ENCODE measurements at places on chromosomes 6 and 20. TPM values are rescaled to one million over a fixed set of nuclear protein-coding genes. Genes with fewer than 3 reads are reported as not detected.

The MRPS10 gene
- total RNA-seq: 95.7 TPM

DNA sequence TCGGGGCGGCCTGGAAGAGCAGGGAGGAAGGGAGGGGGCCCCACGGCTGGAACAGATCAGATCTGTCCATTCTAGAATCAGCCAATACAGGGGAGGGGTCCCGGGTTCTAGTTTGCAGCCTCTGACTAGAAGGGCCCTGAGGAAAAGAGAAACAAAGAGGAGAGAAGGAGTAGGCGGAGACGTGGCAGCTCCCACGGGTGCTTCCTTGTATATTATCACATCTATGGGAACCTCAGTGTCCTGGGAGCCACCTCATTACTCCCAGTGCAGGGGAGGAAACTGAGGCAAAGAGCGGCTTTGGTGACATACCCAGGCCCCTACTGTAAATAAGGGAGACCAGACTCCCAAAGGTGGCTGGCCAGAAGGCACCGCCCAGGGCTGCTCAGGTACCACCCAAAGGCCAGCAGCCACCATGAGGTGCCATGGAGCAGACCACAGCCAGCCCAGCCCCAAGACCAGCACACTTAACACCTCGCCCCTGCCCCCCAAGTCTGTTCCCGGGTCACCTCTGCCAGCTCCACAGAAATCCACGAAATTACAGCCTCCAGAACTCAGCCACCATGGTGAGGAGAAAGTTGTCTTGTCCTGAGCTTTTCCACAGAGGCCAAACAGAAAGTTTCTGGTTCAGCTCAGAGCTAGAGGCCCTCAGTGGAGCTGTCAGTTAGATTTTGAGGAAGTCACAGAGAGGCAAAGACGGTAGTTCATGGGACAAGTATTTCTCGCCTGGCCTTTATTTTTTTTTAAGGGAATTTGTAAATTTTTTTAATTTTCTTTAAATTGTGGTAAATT is 2.1 kb downstream of the ZC3H12D start:
- no peak for DNase-seq

- no peak for DNase-seq
Measured at GRCh38 chr6:144297511-144298100, 12.5 kb downstream of the UTRN start.

DNA sequence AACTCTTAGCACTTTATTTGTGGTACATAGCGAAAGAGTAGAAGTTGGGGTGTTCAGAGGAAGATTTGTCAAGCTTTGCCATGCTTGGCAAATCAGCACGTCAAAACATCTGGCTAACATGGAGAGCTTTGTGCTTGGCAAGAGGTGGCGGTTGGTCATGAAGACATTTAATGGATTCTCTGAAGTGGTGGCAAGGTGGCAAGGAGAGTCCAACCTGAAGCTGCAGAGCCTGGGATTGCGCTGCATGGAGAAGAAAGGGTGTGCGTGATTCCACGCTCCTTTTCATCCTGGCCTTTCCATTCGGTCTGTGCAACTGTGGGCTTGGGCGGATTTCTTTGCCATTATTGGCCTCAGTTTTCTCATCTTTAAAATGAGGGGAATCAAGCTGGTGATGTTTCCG is 3.1 kb downstream of the PYGB start:
- DNase-seq: no peak

DNA sequence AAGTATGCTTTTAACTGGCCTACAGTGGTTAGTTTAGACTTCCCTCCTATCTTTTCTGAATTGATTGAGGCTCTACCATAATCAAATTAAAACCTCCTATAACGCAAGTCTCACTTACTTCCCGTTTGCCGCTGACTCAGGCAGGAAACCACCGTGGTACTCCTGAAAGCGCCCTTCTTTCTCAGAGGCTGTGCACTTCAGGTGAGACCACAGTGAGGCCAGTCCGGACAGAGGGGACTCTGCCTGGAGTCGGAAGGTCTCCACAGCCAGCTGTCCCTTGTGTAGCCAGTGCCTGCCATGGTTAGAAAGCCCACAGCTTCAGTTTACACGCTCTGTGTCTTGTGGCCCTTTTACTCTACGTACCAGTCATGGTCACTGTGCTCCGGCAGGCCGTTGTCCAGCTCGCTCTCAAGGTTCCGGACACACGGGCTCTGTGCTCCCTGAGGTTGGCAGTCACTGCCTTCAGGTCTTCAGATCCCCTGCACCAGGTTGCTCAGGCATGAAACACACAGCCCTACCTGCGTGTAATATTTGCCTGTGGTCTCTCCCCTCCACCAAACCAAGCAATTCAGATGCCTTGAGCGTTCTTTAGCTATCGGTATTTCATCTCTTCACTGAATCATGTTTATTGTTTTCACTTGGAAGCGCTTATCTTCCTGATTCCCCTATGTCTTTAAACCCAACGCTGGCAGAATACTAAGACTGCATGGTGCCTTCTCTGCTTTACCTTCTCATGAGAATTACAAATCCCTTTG is 178.8 kb downstream of the SMOC2 start:
- DNase-seq: peak; percentile 39

DNA sequence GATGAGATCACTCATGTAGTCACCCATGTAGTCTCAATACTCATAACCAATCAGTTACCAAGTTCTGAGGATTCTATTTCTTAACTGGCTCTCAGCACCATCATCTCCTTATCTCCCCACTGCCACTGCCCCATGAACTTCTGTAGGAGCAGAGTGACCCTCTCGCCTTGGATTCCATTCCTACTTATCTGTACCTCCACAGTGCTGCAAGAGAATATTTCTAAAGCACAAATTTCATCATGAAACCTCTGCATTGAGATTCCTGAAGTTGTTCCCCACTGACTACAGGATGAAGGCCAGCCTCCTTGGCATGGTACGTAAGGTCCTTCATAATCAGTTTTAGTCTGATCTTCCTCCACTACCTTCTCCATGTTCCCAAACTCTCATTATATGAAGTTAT is 34.8 kb downstream of the BACH2 start:
- no peak for DNase-seq

The PDE10A gene
- total RNA-seq: 6.8 TPM

DNA sequence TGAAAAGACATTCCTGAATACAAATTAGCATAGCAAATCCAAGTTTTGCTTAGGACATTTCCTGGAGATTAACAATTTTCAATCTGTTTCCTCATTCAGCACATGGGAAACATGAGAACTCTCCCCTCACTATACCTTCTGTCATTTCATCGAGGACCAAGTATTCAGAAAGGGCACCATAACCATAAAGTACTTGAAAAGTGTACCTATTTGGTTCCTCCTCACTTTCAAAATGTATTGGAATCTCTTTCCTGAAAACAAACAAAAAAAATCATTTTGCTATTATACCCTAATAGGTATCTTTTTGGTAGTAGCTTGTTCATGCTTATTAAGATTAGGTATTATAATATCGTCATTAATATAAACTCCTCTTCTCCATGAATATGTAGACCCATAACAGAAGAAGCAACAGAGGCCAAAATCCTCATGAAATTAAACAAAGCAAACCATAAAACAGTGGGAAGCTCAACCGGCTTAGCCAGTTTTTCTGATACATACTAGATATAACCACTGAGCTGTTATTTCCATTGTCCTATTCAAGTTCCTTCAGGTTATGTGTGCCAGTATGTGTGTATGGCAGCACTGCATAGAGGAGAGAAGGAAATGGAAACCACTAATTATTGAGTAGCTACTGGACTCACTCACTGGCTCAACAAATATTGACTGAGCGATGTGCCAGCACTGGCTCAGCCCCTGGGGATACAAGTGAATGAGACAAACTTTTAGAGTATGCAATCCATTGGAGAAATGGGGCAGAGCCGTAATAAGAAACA is 274.0 kb downstream of the MAFB start:
- no peak for DNase-seq

GRCh38 chr6:41560431-41561192 is 14.4 kb downstream of the FOXP4 start:
- no peak for DNase-seq

The IPCEF1 gene
- total RNA-seq: not detected

The LKAAEAR1 gene
- not detected for total RNA-seq

The YWHAB gene
- 58.3 TPM for total RNA-seq

- no peak for DNase-seq
Measured at GRCh38 chr6:148005806-148006205, 336.8 kb upstream of the SASH1 start.

The GSTA3 gene
- not detected for total RNA-seq

GRCh38 chr6:45420083-45420908 is 42.6 kb upstream of the SUPT3H start:
- DNase-seq: peak; percentile 66

The MAK gene
- not detected for total RNA-seq

GRCh38 chr6:46393940-46394337 is 97.3 kb downstream of the RCAN2 start:
- DNase-seq: no peak

DNA sequence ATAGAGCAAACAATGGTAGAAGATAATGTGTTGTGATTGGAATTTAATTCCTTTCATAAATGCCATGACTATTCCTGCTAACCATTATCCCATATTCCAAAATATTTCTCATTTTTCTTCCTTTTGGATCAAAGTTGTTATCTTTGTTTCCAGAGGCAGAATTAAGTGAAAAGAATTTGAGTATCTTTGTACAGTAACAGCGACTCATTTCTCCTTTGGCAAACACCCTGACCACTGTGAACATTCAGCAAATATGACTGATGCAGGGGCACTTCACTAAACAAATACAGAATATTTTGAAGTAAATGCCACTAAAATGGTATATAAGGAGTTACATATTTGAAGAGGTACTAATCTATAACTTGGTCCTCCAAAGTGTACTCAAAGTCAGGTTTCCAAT is 105.0 kb upstream of the LAMP5 start:
- DNase-seq: peak; percentile 8

DNA sequence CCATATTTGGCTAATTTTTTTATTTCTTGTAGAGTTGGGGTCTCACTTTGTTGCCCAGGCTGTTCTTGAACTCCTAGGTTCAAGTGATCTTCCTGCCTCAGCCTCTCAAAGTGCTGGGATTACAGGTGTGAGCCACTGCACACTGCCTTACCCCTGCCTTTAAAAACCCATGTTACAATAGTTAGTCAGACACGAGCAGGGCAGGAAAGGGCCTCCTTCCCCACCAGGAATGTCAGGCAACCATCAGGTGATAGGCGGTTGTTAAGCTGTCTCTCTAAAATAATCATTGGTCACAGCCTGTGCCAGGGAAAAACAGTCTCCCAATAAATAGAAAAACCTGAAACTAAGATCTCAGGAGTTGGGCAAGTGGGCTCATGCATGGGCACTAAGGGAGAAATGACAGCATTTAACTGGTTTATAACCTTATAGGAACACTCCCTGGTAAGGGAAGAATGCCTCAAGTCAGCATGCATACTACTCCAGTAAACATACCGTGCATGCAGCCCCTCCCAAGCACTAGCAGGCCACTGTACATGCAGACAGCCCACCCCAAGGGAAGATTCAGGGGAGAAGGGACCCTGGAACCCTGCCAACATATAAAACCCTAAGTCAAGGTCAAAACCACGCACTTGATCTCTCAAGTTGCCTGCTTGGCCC is 8.4 kb downstream of the OR2H2 start:
- no peak for DNase-seq

DNA sequence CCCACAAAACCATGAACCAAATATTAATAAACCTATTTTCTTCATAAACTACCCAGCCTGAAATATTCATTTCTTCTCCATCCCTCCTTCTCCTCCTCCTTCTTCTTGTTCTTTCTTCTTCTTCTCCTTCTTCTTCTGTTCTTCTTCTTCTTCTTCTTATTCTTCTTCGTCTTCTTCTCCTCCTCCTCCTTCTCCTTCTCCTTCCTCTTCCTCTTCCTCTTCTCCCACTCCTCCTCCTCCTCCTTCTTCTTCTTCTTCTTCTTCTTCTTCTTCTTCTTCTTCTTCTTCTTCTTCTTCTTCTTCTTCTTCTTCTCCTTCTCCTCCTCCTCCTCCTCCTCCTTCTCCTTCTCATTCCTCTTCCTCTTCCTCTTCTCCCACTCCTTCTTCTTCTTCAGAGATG is 5.0 kb upstream of the TMEM74B start:
- DNase-seq: no peak

DNA sequence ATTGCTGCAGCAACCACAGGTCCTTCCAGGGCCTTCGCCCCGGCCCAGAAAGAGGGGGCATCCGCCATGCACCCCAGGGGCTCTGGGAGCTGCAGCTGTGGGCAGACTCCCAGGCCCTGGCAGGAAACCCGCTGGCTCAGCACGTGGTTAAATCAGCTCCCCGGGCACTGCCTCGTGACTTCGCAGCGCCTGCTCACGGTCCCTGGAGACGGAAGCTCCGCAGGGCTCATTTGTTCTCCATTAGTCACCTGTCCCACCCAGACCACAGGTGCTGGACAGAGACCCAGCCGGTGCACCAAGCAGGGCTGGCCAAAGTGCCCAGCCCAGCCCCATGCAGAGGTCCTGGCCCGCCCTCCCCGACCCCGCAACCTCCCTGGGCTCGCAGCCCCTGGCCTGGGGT is 14.7 kb downstream of the KCNQ2 start:
- DNase-seq: peak; percentile 74
